ENCODE measurements at places on chromosomes 3 and 15.

DNA sequence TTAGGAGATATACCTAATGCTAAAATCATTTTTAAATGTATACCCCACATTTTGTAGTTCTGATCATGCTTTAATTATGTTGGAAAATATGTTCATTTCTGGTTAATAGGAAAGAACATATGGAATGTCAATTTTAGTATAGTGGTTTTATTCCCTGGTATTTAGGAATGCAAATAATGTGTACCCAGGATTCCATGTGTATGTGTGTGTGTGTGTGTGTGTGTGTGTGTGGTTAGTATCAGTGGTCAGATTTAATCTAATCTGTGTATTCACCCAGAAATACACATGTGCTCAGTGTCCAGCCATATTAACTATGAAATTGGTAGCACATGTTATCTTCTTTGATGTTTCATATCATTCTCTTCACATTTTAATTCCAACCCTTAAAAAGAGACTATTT is 233.5 kb upstream of the DCBLD2 start:
- no peak for DNase-seq

- DNase-seq, result no peak
Observed at GRCh38 chr3:148601766-148602685, 95.7 kb upstream of the AGTR1 start.

- no peak for DNase-seq
Observed at GRCh38 chr3:94159062-94159828, 96.4 kb downstream of the NSUN3 start.

- no peak for DNase-seq
Observed at GRCh38 chr3:41329881-41330280, 130.6 kb downstream of the CTNNB1 start.

- no peak for DNase-seq
Observed at GRCh38 chr15:80384432-80384831, 19.8 kb upstream of the ARNT2 start.

DNA sequence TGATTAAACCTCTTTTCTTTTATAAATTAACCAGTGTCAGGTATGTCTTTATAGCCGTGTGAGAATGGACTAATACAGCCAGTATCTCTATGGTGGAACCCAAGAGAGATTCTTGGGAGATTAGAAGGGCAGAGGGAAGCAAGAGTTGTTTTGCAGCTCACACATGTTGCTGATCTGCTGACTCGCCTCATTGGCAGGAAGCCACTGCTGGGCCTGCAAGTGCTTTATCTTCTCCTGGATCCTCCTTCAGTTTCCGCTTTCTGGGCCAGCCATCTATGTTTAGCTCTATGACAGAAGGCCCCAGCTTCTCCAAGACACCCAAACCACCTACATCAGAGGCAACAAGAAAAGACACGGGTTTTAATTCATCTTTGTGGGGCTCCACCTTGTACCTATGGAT is 23.4 kb upstream of the GALNT15 start:
- peak; percentile 80 for DNase-seq

DNA sequence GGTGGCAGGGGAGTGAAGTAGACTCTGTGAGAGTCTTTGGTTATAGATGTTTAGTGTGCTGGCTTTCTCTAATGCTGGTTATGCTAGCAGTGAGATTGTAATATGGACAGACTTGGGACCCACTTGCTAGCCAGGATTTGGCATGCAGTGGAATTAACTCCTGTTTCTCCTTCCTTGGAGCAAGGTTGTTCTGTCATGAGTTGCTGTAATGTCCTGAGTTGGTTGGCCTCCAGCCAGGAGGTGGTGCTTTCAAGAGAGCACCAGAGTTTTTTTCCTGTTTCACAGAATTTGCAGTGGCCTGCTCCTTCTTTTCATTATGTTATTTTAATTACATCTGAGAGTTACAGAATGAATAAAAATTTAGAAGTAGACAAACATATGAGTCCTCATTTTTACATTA is 88.1 kb upstream of the PXYLP1 start:
- DNase-seq, result no peak

- no peak for DNase-seq
Observed at GRCh38 chr3:55746808-55747413, 259.8 kb upstream of the WNT5A start.

DNA sequence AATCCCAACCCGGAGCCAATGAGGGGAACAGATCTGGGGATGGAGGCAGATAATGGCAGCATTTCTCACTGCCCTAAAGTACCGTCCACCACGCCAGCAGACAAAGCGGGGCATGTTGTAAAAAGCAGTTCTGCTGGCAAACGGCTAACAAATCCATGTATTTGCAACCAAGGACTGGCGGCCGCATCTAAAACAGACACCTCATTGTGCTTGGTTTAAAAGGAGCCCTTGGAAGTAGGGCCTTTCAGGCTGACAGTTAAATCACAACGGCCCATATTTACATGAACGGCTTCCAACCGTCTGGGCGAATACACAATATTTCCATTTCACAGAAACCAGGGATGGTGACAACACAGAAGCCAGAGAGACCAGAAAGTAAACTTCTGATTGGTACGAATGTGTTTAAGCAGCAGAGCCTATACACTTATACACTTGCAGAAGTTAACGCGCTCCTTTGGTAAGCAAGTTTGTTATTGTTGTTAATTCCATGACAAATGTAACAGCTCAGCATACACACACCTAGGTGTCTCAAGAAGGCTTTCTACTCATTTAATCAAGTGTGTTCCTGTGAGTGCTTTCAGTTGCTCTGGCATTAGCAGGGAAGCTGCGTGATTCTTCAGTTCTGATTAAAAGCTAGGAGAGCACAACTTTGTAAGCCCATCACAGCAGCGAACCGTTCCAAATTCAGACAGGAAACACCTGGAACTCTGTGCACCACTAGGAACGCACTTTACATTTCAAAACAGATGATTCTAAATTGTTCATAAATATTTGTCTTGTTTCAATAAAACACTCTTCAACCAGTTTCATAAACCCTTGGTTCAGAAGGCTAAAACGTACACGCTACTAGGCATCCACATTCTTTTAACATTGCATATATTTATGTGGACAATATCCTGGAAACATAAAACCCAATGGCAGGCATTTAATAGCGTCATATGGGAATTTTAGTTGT is 112.9 kb downstream of the PDZRN3 start:
- no peak for DNase-seq

DNA sequence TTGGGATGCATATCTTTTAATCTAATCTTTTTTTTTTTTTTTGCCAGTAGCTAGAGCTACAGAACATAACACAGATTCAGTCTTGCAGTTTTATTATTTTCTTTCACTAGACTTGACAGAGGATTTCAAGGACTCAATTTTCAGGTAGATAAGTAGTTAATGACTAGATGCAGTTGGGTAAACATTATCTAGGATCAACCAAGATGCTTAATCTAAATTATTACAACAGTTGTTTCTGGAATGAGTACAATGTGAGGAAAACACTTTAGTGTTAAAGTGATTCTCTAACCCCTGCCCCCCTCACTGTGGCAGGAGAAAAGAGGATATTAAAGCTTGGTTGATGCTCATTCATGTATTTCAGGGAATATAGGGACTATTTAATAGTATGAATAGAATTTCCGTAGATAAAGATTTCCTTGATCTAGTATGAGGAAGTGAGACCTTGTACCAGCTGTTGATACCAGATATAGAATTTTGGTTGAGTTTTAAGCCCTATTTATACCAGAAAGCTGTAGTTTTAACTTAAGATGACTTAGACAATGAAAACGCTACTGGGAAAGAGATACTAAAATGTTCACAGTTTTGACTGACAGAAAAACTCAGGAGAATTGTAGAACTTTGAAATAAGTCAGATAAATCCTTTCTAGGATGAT is 389.0 kb upstream of the C2CD4B start:
- DNase-seq, result no peak

DNA sequence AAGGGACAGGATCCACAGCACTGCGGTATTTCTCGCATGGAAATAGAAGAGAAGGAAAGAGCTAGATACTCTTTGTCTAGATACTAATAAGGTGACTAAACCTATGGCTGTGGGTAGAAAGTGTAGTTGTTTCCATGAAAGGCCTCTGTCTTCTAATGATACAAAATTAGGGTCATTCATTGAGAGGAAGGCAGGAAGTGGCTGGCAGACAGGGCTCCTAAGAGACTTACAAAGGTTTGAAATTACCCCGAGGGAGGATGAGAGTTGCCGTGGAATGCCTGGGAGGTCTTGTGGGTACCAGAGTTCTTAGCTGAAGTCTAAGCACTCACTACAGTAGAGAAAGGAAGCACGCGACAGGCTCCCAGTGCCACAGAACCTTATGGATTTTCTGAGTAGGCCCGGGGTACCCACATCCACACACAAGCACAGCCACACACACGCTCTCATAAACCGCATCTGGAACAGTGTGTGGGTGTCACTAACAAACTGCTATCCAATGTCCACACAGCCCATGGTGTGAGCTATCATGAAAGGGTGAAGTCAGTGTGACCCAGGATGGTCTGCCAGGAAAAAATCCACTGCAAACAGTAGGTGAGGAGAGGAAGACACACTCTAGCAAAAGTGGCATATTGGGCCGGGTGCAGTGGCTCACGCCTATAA is 221.4 kb downstream of the FAM43A start:
- no peak for DNase-seq

GRCh38 chr3:63943678-63944077 is 31.5 kb upstream of the SCAANT1 start:
- DNase-seq, result no peak

DNA sequence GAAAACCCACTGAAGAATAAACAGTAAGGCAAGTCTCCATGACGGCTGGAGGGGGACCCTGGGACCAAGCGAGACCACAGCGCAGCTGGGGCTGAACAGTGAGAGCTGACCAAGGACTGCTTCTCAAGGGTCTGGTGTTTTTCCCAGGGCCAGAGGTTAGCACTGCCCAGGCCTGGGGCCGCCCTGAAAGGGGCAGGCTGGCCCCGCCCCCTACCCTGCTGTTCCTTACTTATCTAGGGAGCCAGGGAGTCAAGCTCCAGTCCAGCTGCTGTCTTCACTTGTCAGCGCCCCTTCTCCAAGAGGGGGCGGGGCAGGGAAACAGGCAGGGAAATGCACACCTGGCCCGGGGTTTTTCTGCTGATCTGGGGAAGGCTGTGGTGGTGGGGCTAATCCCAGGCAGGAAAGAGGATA is 51.6 kb upstream of the HACD2 start:
- DNase-seq, result no peak

DNA sequence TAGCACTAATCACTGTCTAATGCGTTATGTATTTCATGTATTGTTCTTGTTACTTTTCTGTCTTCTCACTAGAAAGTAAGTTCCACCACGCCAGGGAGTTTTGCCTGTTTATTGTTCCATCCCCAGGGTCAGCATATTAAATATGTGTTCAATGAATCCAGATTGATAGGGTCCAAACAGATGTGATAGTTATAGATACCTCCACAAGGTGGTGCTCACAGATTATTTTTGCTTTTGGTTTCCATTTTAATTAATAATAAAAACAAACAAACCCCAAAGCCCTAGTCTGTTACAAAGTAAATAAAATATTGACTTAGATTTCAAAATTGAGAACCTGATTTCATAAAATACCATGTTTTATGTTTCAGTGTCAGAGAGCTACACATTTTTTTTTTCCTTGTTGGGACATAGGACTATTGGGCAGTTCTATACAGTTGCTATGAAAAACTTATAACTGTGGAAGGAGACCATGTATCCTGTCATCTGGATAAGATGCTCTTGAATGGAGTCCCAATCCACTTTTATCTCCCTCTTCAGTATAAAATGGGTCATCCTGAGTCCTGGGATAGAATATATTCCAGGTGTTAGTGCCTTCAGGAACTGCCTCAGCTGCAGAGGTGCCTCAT is 12.4 kb downstream of the OTOL1 start:
- no peak for DNase-seq

DNA sequence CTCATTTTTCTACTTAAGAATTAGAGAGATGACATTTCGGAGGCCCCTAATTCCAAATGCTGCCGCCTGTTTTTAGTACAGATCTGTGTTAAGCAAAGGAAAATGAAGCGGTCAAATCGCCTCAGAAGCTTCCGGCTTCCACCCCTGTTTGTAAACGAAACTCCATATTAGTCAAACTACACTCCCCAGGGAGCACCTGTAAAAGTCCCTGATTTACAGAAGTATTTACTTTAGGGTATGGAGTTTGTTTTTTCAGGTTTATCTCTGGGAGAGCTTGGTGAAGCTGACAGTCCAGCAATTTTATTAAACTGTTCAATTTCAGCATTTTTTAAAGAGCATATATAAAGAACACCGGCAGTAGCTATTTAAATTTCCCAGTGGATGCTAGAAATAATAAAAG is 319.8 kb downstream of the FHIT start:
- DNase-seq, result no peak

DNA sequence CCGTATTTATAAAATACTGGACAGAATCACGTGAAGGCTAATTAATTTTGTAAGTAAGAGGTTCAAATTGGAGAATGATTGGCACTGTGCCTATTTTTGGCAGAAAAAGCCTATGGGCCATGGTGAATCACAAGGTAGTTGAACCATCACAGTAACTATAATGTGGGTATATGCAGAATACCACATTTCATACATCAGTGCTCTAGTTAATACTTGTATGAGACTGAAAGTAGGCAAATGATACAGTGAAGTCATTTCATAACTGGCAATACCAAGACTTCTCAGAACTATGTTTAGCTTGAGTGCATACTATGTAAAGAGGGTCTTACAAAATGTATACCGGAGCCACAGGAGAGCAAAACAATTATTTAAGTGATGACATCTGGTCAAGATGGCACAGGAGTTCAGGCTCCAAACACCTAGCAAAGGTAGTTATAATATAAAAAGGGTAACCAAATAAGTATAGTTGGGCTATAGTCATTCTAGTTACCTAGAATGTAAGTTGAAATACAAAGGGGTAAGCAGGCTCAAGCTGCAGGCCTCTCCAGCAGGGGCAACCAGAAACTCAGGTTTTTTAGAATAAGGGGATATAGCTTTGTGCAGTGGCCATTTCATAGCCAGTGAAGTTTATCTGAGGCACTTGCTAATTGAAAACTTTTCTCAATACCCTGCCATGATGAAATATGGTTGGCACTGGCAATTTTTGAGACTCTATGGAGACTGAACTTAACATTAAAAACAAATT is 19.1 kb downstream of the GPR160 start:
- peak; percentile 76 for DNase-seq

- DNase-seq, result no peak
Observed at GRCh38 chr15:56805466-56806147, 72.3 kb upstream of the ZNF280D start.

GRCh38 chr15:71437919-71438318 is 322.6 kb downstream of the THSD4 start:
- no peak for DNase-seq

DNA sequence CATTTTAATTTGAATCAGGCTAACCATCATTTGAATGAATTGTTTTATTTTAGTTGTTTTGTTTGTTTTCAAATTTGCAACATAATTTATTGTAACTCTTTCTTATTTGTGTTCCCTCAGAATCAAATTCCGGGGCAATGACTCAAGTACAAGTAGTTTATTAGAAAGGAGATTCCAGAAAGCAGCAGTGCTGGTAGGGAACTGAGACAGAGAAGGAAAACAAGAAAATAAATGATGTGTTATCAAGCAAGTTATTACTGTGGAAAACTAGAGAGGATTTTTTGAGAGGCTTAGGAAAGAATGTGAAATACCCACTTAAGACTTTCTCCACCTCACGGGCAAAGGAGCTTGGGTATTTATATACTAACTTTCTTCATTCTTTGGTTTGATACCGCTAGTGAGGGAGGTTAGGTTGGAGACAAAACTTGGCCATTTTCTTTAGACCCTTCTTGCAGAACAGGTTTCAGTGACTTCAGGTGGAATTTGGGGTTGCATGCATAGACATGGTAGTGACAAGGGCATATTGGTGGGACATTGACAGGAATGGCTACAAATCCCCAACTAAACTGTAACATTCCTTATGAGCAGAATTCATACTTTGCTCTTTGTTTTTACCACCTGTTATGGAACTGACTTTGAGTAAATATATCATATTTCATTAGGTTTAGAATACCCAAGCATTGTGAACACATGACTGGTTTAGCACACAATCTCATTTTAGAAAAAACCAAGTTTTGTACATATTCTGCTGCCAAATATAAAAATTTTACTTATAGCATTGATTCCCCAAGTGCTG is 254.3 kb downstream of the ZBBX start:
- DNase-seq, result no peak
